ENCODE measurements at places on chromosomes 6 and 20. TPM values are rescaled to one million over a fixed set of nuclear protein-coding genes. Genes with fewer than 3 reads are reported as not detected.

Gene CITED2
- polyA plus RNA-seq, result 107 TPM

Gene POPDC3
- 1.0 TPM for polyA plus RNA-seq

Gene TMEM170B
- 4.7 TPM for polyA plus RNA-seq

Gene GNAS-AS1
- 0.40 TPM for polyA plus RNA-seq

Gene HCK
- 10.8 TPM for polyA plus RNA-seq

Gene LTB
- 20.1 TPM for polyA plus RNA-seq

Gene SERINC3
- 69.2 TPM for polyA plus RNA-seq

Gene PTK7
- 35.7 TPM for polyA plus RNA-seq

Gene CTAGE9
- polyA plus RNA-seq, result 0.73 TPM

Gene SLC17A3
- polyA plus RNA-seq, result 0.43 TPM

Gene SNAP91
- 4.9 TPM for polyA plus RNA-seq

Gene MYLK2
- 0.21 TPM for polyA plus RNA-seq

Gene RIPOR3
- polyA plus RNA-seq, result 9.3 TPM

Gene MYCT1
- polyA plus RNA-seq, result 8.5 TPM

Gene UST
- polyA plus RNA-seq, result 2.9 TPM

Gene MYL9
- polyA plus RNA-seq, result 537 TPM

Gene SLC35D3
- 0.49 TPM for polyA plus RNA-seq

Gene LIN28B
- 0.07 TPM for polyA plus RNA-seq

Gene MACROD2
- polyA plus RNA-seq, result 5.4 TPM

Gene KCNS1
- polyA plus RNA-seq, result 1.2 TPM

Gene ARHGAP40
- polyA plus RNA-seq, result not detected

Gene PTCRA
- polyA plus RNA-seq, result 0.15 TPM

Gene NRSN1
- 10.0 TPM for polyA plus RNA-seq

Gene MOXD1
- 13.6 TPM for polyA plus RNA-seq

Gene TTK
- 9.1 TPM for polyA plus RNA-seq

Gene COL9A3
- polyA plus RNA-seq, result 14.1 TPM

Gene CASS4
- 1.2 TPM for polyA plus RNA-seq

Gene TFAP2A
- 0.90 TPM for polyA plus RNA-seq

Gene NRM
- polyA plus RNA-seq, result 16.5 TPM

Gene FAM184A
- polyA plus RNA-seq, result 13.8 TPM

Gene SYCP2L
- polyA plus RNA-seq, result 1.4 TPM

Gene TSPO2
- polyA plus RNA-seq, result 2.3 TPM

Gene CYP39A1
- 3.4 TPM for polyA plus RNA-seq

Measured in large intestine (tissue), 12 donors.